ENCODE measurements at places on chromosomes 16 and 17.
A peak's percentile ranks its signal among the peaks of the same experiment; 100 is the strongest.

- no peak for DNase-seq
These were observed 34.3 kb downstream of the NDEL1 start for GRCh38 chr17:8469964-8470363.

DNA sequence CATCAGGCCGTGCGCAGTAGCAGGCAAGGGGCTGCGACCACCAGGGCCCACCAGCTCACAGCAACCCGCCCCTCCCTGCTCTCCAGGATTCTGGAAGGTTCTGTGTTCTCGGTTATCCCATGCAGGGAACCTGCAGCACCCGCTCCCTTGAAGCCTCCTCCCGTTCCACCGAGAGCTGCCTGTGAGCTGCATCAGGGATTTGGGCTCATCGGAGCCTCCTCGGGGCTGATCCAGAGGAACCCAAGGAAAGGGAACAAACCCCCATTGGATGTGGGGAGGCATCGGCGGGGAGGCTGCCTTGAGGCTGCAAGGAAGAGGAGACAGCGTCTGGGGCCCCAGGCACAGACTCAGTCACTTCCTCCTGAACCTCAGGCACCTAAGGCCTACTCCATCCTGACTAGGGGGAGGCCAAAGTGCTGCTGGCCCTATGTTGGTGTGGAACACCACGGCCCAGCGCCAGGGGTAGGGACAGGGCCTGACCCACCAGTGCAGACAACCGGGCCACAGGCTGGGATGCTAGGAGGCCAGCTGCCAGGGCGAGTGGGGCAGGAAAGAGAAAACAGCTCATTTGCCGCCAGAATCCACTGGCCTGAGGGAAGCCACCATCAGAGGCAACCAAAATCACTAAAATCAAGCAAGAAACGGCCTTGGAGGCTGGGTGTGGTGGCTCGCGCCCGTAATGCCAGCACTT lies 14.4 kb upstream of the LGALS3BP start:
- no peak for DNase-seq

- DNase-seq: no peak
These were observed 82.4 kb upstream of the TOX3 start for GRCh38 chr16:52629296-52629695.

DNA sequence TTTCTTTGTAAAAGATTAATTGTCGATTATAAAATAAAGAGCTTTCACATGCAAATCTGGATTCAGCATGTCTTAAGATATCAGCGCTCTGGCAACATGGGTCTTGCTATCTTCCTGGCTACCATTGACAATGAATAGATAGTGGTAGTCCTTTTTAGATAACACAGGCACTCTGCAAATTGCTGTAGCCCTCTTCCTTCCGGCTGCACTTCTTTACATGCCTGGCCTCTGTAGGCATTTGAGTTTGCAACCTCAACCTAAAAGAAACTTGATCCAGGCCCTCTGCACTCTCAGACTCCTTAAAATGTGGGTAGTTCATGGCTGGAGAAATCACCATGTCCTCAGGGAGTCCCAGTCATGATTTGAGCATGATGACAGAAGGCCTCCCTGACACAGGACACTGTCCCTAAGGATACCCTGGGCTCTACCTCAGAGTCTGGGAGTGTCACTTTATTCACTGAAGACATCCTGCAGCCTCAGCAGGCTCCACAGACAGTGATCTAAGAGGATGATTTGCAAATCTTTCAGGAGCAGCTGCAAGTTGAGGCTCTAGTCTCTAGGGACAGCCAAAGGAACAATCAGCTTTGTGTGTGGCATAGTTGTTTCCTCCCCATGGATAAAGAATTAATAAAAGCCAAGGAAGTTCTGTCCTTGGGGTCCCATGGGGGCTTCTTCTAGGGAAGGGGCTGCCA lies 529.4 kb downstream of the RBFOX1 start:
- no peak for DNase-seq

- DNase-seq: no peak
These were observed 3.9 kb upstream of the RAB40B start for GRCh38 chr17:82702231-82702927.

DNA sequence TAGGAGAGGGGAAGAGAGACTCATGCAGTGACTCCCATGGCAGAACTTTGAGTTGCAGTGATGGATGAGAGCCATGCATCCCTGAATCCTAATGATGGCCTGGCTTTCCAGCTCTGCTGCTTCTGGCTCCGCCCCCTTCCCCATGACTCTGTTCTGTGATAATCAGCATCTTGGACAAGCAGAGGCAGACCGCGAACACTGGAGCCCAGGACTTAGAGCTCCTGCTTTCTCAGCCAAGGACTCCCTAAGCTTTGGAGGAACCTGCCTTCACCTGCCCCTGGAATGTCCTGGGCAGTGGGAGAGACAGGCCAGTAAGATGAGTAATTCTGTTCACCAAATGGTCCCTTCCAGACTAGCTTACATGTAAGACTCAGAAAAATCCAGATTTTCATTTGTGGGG lies 12.5 kb downstream of the CCDC92B start:
- no peak for DNase-seq

DNA sequence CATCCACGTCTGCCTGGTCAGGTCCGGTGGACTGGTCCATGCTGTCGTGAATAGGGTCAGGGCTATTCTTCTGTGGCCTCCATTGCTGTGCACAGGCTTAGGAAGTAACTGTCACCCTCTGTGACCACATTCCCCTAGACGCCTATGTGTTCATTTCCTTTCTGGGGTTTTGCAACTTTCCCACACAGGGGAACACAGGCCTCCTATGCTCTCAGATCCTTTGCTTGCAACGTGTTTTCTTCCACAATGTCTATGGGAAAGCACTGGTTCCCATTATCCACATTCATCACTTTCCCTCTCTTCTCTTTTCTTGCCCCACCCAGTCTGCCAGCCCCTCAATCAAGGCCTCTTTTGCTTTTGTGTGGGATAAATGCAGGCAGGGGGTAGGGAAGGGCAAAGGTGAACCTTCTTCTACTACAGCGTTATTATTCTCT lies 43.2 kb upstream of the DNAJA2 start:
- DNase-seq: peak; percentile 83

- no peak for DNase-seq
These were observed 56.4 kb downstream of the ABR start for GRCh38 chr17:1123393-1123831.

- DNase-seq: no peak
These were observed 22.5 kb downstream of the HSBP1 start for GRCh38 chr16:83830091-83830768.

DNA sequence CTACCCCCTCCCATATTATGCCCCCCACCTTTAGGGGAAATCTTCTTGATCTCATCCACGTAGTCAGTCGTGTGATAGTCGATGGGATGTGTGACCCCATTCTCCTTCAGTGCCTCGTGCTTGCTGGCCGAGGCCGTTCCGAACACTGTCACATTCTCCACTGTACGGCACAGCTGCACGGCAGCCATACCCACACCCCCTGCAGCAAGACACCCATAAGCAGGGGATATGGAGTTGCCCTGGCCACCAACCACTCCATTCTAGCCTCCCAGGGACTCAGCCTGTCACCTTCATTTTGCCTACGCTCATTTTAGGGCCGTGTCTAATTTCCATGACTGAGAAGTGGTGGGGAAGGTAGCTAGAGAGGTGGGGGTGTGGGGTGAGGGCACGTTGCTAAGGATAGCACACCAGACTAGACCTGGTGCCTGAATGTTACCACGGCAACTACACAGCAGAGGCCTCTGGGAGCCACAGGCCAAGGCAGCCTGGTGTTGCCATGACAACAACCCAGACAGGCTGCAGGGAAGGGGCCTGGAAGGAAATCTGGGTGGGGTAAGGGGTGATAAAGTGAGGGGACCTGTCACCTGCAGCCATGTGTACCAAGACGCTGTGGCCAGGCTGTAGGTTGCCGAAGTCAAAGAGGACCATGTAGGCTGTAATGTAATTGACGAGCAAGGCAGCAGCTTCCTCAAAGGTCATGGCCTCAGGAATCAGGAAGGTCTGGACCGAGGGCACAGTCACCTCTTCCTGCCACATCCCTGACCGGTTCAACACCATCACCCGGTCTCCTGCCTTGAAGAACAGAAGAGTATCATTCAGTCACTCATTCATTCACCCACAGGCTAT lies 4.0 kb downstream of the VAT1 start:
- DNase-seq: peak; percentile 43

- no peak for DNase-seq
These were observed 26.3 kb upstream of the OR4D1 start for GRCh38 chr17:58121925-58122324.

All from suppressor macrophage treated with lipopolysaccharide for 4 hours (primary cell).